Aorta (tissue), 5 donors: ENCODE measurements at places on chromosomes 1 and 21. TPM values are rescaled to one million over a fixed set of nuclear protein-coding genes. Genes with fewer than 3 reads are reported as not detected.

The ALX3 gene
- not detected for total RNA-seq

The RAB25 gene
- not detected for total RNA-seq

DNA sequence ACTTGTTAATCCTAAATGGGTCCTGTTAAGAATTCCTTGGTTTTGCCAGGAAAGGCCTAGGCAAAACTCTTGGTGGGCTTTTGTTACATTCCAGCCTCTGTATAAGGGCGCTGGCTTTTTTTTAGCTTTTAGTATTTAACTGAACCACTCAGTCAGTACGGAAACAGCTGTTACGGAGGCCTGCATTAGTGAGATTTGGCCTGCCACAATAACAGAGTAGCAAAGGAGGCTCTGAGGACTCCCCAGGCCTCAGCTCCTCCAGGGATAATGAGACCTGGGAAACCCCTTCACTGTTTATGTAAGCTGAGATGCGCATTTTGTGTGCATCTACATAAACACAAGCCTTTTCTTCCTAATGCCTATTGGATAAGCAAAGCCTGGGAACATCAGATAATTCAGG is 210.2 kb downstream of the APP start:
- no peaks in the 10 kb centered on the region for H3K36me3 ChIP-seq
- H3K27ac ChIP-seq = no peak overlapping the region
- DNase-seq = no peak
- H3K27me3 ChIP-seq = no peaks in the 10 kb centered on the region

DNA sequence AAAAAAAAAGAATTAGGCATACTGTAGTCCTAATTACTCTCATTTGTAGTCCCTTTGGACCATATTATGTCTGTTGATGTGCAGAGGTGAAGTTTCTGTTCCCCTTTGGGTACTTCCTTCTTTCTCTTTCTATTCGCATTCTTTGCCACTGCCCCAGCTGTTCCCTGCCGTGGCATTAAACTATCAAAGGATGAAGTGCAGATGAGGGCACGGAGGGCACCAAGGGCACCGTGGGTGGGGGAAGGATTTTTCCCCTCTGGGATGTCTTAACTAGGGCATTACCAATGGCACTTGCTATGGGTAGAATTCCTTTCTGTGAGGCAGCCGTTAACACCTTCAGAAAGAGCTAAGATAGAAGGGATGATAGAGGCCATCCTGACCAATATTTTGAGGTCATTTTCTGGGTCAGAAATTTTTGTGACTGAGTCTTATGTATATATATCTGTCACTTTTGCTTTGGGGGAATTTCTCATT is 4.9 kb upstream of the MAPKAPK2 start:
- no peaks in the 10 kb centered on the region for H3K4me1 ChIP-seq
- H3K4me3 ChIP-seq = no peak overlapping the region
- no peaks in the 10 kb centered on the region for H3K36me3 ChIP-seq
- H3K27me3 ChIP-seq = no peaks in the 10 kb centered on the region
